ENCODE measurements at places on chromosomes 7 and 10. TPM values are rescaled to one million over a fixed set of nuclear protein-coding genes. Genes with fewer than 3 reads are reported as not detected.

UTF1 gene
- not detected for total RNA-seq

DNA sequence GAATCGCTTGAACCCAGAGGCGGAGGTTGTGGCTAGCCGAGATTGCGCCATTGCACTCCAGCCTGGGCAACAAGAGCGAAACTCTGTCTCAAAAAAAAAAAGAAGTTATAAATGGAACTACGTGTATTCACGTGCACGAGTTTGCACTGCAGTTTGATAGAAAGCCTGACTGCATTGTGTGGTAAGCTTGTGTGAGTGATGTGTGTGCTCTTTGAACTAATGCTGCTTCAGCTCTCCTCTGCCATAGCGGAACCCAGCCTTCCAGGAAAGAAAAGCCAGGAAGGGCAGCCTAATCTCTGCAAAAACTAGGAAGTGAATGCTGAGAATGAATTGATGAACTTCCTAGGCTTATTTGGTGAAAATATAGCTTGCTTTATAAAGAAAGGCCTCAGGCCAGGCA is 15.6 kb upstream of the MKRN1 start:
- no peak overlapping the region for H3K27ac ChIP-seq
- H3K4me1 ChIP-seq: no peaks in the 10 kb centered on the region
- H3K36me3 ChIP-seq: no peaks in the 10 kb centered on the region
- no peaks in the 10 kb centered on the region for H3K27me3 ChIP-seq
- no peak overlapping the region for H3K4me3 ChIP-seq
- no peak for DNase-seq

DNA sequence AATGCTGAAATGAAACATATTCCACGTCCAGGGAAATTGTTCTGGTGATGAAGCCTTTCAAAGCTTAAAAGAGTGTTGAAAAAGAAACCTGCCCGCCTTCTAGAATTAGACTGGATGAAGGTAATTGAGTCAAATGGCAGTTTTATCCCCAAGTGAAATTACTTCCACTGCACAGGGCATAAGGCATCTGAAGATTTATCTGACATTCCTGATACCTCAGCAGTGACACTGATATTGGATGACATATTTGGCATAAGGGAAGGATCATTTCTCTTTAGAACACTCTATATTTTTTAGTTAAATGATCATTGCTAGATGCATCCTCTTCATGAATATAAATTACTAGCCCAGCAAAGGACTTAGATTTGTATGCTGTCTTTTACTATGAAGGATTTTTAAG is 229.6 kb upstream of the TPK1 start:
- H3K27ac ChIP-seq: no peak overlapping the region
- no peaks in the 10 kb centered on the region for H3K27me3 ChIP-seq
- DNase-seq: no peak
- no peaks in the 10 kb centered on the region for H3K36me3 ChIP-seq
- H3K4me1 ChIP-seq: no peaks in the 10 kb centered on the region
- no peak overlapping the region for H3K4me3 ChIP-seq

TMEM273 gene
- 38.9 TPM for total RNA-seq

DNA sequence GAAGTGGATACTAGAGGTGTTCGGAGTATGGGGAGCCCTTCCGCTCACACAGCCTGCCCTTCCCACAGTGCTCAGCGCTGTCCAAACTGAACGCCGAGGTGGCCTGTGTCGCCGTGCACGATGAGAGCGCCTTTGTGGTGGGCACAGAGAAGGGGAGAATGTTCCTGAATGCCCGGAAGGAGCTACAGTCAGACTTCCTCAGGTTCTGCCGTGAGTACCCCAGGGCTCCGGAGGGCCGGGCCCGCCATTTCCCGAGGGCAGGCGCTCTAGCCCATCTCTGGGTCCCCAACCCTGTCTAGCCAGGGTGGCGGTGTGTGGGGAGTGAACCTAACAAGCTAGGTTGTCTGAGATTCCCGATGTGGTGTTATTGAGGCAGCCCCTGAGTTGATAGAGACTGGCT is 59.1 kb downstream of the GTF2IRD1 start:
- no peak overlapping the region for H3K27ac ChIP-seq
- no peaks in the 10 kb centered on the region for H3K27me3 ChIP-seq
- DNase-seq: no peak
- no peaks in the 10 kb centered on the region for H3K36me3 ChIP-seq
- H3K4me1 ChIP-seq: no peaks in the 10 kb centered on the region

FAM3C gene
- 67.7 TPM for total RNA-seq

TAS2R41 gene
- 3.3 TPM for total RNA-seq

- H3K36me3 ChIP-seq: no peaks in the 10 kb centered on the region
- H3K27ac ChIP-seq: no peak overlapping the region
- H3K27me3 ChIP-seq: no peaks in the 10 kb centered on the region
- no peak for DNase-seq
These were observed 198.4 kb upstream of the NRP1 start for GRCh38 chr10:33532901-33533300.

COX19 gene
- total RNA-seq: 32.5 TPM

KLF14 gene
- total RNA-seq: 0.83 TPM

GRCh38 chr7:66630531-66630930 is 1.9 kb downstream of the KCTD7 start:
- no peak overlapping the region for H3K27ac ChIP-seq
- H3K36me3 ChIP-seq: no peaks in the 10 kb centered on the region
- H3K4me1 ChIP-seq: peaks cover 11% of the 10 kb centered on the region
- no peak for DNase-seq
- no peaks in the 10 kb centered on the region for H3K27me3 ChIP-seq
- no peak overlapping the region for H3K4me3 ChIP-seq

- no peaks in the 10 kb centered on the region for H3K4me1 ChIP-seq
- H3K27me3 ChIP-seq: no peaks in the 10 kb centered on the region
- DNase-seq: no peak
- H3K27ac ChIP-seq: no peak overlapping the region
- no peaks in the 10 kb centered on the region for H3K36me3 ChIP-seq
These were observed 52.4 kb upstream of the TNS3 start for GRCh38 chr7:47634273-47634672.

GHRHR gene
- total RNA-seq: not detected

GRCh38 chr7:70574970-70575799 is 556.8 kb upstream of the GALNT17 start:
- H3K4me1 ChIP-seq: no peaks in the 10 kb centered on the region
- no peak overlapping the region for H3K4me3 ChIP-seq
- no peaks in the 10 kb centered on the region for H3K27me3 ChIP-seq
- H3K27ac ChIP-seq: no peak overlapping the region

DNA sequence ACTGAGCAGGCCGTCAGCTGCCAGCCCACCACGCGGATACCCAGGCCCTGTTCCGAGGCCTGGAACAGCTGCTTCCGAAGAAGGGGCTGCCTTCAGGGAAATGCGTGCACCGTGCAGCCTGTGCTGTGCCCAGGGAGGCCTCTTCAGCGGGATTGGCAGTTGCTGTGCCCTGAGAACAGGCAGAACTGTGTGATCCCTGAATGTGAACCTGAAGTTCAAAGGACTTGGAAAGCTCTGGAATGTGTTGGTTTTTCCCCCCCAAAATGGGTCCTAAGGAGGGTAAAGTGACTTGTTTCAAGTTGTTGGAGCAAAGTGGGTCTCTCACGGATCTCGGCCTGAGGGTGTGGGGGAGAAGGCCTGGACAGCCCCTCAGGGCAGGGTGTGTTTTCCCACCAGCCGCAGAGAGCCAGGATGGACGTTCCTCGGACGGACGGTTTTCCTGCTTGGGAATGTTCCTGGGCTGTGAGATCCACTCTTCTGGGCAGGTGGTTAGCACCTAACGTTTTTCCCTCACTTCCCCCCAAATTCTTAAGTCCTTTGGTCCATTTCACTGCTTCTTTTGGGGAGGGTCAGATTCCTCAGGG is 2.1 kb downstream of the SPRN start:
- no peaks in the 10 kb centered on the region for H3K36me3 ChIP-seq
- no peak overlapping the region for H3K27ac ChIP-seq
- no peaks in the 10 kb centered on the region for H3K27me3 ChIP-seq
- DNase-seq: no peak
- H3K4me3 ChIP-seq: no peak overlapping the region

FAM25C gene
- not detected for total RNA-seq

DNA sequence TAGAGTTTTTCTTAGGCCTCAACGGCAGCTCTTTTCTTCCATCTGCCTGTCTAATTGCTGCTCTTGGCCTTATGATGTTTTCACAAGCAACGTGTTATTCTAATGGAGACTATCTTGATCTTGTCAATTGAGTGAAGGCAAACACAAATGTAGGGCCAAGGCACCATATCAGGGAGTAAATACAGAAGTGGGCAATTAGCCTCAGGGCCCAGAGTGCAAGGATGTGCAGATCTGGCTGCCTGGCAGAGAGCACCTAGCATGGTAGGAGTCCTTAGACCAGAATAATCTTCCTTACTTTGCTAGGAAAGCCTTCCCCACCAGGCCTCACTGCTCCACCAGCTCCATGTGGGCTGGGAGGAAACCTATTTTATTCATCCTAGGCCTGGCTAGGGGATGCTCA is 590.9 kb downstream of the LRMDA start:
- no peaks in the 10 kb centered on the region for H3K27me3 ChIP-seq
- no peak for DNase-seq
- no peaks in the 10 kb centered on the region for H3K4me1 ChIP-seq

DNA sequence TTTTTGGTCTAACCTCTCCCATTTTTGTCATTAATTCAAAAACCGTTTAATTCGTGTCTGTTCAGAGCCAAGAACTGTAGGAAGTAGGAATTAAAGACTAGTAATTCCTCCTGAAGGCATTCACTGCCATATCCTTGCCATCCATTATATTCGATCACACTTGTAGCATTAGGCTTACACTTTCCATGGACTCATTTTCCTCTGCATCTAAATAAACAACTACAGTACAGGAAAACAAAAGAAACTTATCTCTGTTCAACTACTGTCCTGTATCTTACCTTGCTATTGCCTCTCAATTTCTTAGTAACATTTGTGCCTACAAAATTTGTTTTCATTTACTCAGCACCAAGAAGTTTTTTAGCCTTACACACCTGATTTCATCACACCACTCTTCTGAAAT is 111.6 kb upstream of the SEMA3C start:
- no peak for DNase-seq
- no peak overlapping the region for H3K27ac ChIP-seq
- no peak overlapping the region for H3K4me3 ChIP-seq
- H3K36me3 ChIP-seq: no peaks in the 10 kb centered on the region
- H3K4me1 ChIP-seq: no peaks in the 10 kb centered on the region
- no peaks in the 10 kb centered on the region for H3K27me3 ChIP-seq

PODXL gene
- total RNA-seq: 38.5 TPM

LRRTM3 gene
- not detected for total RNA-seq

DNA sequence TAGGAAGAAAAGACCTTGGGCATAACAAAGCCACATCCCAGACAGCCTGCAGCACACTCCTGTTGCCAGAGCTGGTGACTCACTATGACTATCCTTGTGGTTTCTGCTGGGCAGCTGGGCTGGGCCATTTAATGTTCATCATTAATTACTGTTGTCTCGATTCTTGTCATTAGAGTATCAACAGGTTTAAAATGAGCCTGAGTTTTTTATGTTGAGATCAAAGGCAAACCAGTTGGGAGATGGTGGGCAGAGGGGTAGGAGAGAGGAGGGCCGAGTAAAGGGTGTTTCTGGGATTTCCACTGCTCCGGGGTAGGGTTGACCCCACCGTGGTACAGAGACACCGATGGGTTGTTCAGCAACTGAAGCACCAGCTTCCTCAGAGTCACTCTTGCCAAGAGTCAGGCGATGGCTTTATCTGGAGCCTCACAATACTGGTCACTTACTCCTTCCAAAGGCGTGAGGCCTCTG is 128.7 kb upstream of the LYZL1 start:
- no peak for DNase-seq
- no peak overlapping the region for H3K4me3 ChIP-seq
- no peaks in the 10 kb centered on the region for H3K27me3 ChIP-seq
- H3K4me1 ChIP-seq: no peaks in the 10 kb centered on the region
- H3K36me3 ChIP-seq: no peaks in the 10 kb centered on the region
- H3K27ac ChIP-seq: no peak overlapping the region

TET1 gene
- total RNA-seq: 9.6 TPM

MMP21 gene
- not detected for total RNA-seq

DNA sequence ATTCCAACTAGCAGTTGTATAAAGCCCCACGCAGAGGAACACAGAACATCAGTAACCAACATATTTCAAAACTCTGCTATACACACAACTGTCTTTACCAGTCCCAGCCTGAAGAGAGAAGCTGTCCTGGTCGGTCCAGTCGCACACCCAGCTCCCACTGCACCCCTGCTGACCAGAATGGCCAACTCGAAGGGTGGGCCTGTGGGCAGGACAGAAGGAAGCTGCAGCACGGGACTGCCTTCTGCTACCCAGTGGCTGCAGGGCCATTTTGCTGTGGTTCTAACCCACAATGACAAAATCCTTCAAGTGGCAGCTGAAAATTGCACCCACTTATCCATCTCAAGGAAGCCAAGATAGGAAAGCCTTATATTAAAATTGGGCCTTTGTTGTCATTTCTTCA is 48.2 kb downstream of the GSDME start:
- H3K27ac ChIP-seq: no peak overlapping the region
- H3K27me3 ChIP-seq: no peaks in the 10 kb centered on the region
- no peaks in the 10 kb centered on the region for H3K4me1 ChIP-seq
- H3K4me3 ChIP-seq: no peak overlapping the region
- DNase-seq: no peak

DNA sequence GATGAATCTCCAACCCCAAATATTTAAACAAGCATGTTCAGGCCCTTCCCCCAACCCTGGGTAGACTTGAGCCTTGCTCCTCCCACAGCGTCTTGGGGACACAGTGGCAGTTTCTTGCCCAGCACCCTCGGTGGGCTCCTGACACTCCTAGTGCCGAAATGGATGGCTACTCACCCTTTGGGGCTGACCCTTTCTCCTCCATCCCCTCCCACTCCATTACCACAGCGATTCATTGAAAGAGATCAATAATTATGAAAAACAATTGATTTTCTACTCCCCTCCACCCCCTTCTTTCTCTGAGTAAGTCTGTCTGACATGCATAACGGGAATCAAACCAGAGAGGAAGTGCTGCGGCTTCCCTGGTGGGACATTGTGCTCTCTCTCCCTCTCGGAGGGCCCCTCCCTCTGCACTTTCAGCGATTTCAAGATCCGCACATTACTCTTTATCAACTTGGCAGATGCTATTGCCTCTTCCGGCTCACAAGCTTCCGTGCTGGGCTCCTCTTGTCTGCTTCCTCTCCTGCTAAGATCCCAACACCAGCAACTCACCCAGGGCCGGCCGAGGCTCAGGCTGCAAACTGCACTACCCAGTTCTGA is 79.0 kb upstream of the PLXNA4 start:
- no peak overlapping the region for H3K4me3 ChIP-seq
- peak; percentile 21 for DNase-seq
- no peak overlapping the region for H3K27ac ChIP-seq
- no peaks in the 10 kb centered on the region for H3K27me3 ChIP-seq

CYP3A4 gene
- not detected for total RNA-seq

GRCh38 chr7:47811632-47812380 is 136.5 kb downstream of the PKD1L1 start:
- no peaks in the 10 kb centered on the region for H3K27me3 ChIP-seq
- H3K4me1 ChIP-seq: no peaks in the 10 kb centered on the region
- no peak overlapping the region for H3K27ac ChIP-seq
- H3K4me3 ChIP-seq: no peak overlapping the region
- DNase-seq: no peak

DNA sequence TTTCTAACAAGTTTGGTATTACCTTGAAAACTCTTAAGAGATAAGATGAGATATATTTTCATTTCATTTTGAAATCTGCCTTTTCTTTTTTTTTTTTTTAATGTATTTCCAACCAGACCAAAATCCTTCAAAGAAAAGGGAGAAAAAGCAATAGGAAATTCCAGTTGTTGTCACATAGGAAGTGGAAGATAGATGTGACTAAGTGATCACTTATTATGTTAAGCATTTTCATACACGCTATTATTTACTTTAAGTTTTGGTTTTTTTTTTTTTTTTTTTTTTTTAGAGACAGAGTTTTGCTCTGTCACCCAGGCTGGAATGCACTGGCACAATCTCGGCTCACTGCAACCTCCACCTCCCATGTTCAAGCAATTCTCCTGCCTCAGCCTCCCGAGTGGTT is 197.2 kb upstream of the FRMD4A start:
- H3K4me1 ChIP-seq: no peaks in the 10 kb centered on the region
- no peak for DNase-seq
- peaks cover 2% of the 10 kb centered on the region for H3K36me3 ChIP-seq
- no peak overlapping the region for H3K4me3 ChIP-seq
- H3K27me3 ChIP-seq: no peaks in the 10 kb centered on the region

All from uterus (tissue), 4 donors.